ENCODE measurements at places on chromosomes 3 and 15. TPM values are rescaled to one million over a fixed set of nuclear protein-coding genes. Genes with fewer than 3 reads are reported as not detected.
A peak's percentile ranks its signal among the peaks of the same experiment; 100 is the strongest.

The EPHB1 gene
- 0.98 TPM for total RNA-seq

The LRRC2 gene
- total RNA-seq: not detected

The CCDC32 gene
- total RNA-seq: 14.2 TPM

The PLIN1 gene
- total RNA-seq: 0.41 TPM

The SLC22A13 gene
- 0.21 TPM for total RNA-seq

- no peaks in the 10 kb centered on the region for H3K4me1 ChIP-seq
- H3K4me3 ChIP-seq: no peak overlapping the region
- H3K27ac ChIP-seq: no peak overlapping the region
- DNase-seq: peak; percentile 22
- H3K27me3 ChIP-seq: no peaks in the 10 kb centered on the region
- H3K36me3 ChIP-seq: no peaks in the 10 kb centered on the region
Observed at GRCh38 chr15:78315686-78316282, 16.4 kb upstream of the SKIC8 start.

GRCh38 chr15:76298986-76299385, 12.3 kb downstream of the ETFA start:
- H3K27me3 ChIP-seq: no peaks in the 10 kb centered on the region
- no peak for DNase-seq
- no peak overlapping the region for H3K27ac ChIP-seq
- H3K4me3 ChIP-seq: no peak overlapping the region
- H3K4me1 ChIP-seq: peaks cover 11% of the 10 kb centered on the region
- no peaks in the 10 kb centered on the region for H3K36me3 ChIP-seq

GRCh38 chr15:98981851-98982722, 25.5 kb downstream of the PGPEP1L start:
- H3K4me1 ChIP-seq: no peaks in the 10 kb centered on the region
- no peak for DNase-seq
- H3K4me3 ChIP-seq: no peak overlapping the region
- H3K27ac ChIP-seq: no peak overlapping the region
- peaks cover 3% of the 10 kb centered on the region for H3K27me3 ChIP-seq

DNA sequence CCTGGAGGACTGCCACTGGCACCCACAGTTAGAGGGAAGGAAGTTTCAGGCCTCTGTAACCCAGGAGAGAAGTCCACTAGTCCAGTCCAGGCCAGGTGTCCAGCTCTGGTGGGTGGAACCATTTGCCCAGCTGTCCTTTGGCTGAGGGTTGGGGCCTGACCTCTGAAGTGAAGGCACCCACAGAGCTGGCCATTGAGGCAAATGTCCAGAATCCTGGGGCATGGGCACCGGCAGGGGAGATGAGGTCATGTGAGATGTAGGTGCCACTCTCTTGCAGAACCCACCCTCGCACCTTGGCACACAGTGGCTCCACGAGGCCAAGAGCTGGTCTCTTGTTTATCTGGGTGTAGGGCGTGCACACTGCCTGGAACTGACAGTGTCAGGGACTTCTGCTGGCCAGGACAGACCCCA, 162.8 kb downstream of the SMAD6 start:
- no peak for DNase-seq
- peaks cover 26% of the 10 kb centered on the region for H3K27me3 ChIP-seq
- H3K4me3 ChIP-seq: no peak overlapping the region
- H3K36me3 ChIP-seq: no peaks in the 10 kb centered on the region
- no peak overlapping the region for H3K27ac ChIP-seq
- no peaks in the 10 kb centered on the region for H3K4me1 ChIP-seq

DNA sequence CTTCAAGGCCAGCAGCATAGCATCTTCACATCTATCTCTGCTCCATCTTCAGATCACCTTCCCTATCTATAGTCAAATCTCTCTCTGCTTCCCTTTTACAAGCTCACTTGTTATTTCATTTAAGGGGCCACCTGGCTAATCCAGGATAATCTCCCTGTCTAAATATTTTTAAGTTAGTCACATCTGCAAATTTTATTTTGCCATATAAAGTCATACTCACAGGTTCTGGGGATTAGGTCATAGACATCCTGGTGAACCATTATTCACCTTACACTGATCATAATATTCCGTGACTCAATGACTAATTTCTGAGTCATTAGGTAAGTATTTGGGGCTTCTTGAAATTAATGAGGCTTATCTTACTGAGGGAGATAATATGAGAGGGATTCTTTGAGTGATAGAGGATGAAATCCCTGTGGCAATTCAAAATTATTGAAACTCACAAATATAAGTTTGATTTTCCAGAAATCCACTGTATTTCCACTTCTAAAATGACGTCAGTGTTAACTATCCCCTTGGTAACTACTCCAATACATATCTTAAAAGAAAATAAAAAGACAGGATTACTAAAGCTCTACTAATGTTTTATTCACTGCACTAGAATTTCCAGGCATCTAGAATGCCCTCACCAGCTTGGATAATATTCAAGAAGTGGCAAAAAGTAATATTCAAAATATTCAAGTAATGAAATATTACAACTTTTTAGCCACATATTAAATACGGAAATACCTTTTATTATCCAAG, 93.7 kb upstream of the RBMS3 start:
- no peak for DNase-seq
- H3K4me3 ChIP-seq: no peak overlapping the region
- H3K27me3 ChIP-seq: no peaks in the 10 kb centered on the region
- no peaks in the 10 kb centered on the region for H3K36me3 ChIP-seq

DNA sequence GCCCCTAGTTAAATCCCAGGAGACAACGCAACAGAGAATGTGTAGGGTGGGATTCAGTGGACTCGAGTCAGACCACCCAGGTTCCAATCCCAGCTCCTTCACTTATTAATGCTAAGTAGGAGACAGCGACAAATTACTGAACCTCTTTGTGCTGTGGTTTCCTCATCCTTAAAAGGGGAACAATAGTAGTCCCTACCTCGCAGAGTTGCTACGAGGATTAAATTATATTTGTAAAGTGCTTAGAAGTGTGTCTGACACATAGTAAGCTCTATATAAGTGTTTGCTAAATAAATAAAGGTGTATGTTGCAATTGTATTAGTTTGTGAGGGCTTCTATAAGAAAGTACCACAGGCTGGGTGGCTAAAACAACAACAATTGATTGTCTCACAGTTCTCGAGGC, 58.0 kb upstream of the PPARG start:
- DNase-seq: no peak
- no peak overlapping the region for H3K4me3 ChIP-seq
- no peak overlapping the region for H3K27ac ChIP-seq
- no peaks in the 10 kb centered on the region for H3K36me3 ChIP-seq

DNA sequence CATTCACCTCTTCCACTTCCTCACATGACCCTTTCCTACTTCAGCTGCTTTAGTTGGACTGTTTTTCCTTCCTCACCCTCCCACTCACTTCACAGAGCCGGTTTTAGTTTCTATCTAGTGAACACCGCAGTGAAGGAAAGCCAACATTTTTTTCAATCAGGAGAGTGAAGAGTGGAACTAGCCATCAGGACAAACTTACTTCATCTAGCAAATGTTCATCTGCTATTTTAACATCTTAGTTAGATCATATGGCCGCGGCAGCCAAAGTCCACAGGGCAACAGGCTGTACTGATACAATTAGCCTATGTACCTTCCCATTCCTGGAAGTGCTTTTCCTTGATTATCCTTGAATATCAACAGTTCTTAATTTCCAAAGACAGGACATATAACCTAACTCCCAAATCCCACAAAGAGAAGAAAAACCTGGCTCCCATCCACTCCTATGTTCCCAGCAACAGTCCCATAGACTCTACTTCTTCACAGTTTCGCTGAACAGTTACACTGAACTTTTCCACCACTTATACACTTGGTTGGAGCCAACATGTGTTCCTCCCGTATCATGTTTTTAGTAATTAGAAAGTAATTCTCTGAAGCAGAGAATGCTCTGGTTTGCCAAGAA, 456.2 kb upstream of the THBS1 start:
- no peak overlapping the region for H3K27ac ChIP-seq
- no peaks in the 10 kb centered on the region for H3K4me1 ChIP-seq
- no peak overlapping the region for H3K4me3 ChIP-seq

DNA sequence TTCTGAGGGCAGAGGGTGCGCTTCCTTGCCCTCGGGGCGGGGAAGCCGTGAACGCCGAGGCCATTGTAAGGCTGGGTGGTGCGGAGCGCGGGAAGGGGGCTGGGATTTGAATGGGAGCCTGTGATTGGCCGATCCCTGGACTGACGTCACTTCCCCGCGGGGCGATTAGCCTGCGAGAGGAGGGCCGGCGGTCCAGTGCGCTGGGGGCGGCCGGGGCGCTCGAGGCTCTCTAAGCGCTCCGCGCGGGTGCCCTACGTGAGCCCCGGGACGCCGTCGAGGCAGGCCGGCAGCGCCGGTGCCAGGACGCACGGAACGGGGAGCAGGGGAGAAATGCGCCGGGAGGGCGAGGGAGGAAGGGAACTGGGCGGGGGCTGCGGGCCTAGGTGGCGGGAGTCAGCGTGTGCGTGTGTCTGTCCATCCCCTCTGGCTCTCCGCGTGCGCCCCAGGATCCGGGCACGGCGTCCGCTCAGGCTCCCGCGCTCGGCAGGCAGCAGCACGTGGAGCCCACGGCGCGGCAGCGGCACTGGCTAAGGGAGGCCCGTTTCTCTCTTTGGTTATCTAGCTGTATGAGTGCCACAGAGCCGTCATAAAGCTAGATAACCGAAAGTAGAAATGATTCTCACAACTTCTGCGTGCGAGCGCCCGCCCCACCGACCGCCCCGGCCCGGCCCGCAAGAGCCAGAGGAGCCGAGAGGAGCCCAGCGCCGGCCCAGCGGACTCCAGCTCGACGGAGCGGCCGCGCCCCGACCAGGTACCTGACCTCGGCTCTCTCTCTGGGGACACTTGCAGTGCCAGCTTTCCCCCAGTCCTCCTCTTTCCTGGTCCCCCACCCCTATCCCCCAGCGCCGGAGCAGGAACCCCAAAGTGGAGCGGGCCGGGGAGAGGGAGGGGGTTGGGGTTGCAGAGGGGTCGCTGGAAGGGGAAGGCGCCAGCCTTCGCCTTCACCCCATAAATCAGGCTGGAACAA, 33.1 kb upstream of the POLG start:
- peak; percentile 47 for DNase-seq
- H3K27ac ChIP-seq: no peak overlapping the region
- H3K27me3 ChIP-seq: peaks cover 75% of the 10 kb centered on the region
- peaks cover 4% of the 10 kb centered on the region for H3K4me1 ChIP-seq
- no peaks in the 10 kb centered on the region for H3K36me3 ChIP-seq

DNA sequence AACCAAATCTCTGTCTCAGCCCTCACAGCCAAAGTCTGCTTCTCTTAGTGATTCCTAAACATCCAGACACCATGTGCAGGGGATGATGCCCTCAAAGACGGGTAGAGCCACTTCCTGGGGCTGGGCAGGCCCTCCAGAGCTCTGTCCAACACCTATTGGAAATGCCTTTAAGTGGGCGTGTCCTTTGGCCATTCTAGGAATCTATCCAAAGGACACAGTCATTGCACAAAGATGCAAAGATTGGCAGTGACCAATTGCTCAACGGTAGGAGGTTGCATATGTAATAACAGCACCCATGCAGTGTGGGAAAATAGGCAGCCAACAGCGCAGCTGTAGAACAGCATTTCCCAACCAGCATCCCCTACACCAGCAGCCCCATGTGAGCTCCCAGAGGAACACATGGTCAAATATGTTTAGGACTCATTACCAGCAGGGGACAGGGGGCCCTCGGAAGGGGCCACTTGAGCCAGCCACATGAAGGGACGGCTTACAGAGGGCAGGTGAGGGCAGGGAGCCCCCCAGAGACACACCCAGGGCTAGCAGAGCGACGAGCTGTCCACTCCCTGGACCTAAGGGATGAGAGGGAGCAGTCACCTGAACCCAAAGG, 142.8 kb upstream of the IQSEC1 start:
- no peaks in the 10 kb centered on the region for H3K36me3 ChIP-seq
- no peak overlapping the region for H3K4me3 ChIP-seq
- no peak overlapping the region for H3K27ac ChIP-seq
- H3K27me3 ChIP-seq: no peaks in the 10 kb centered on the region
- no peak for DNase-seq

DNA sequence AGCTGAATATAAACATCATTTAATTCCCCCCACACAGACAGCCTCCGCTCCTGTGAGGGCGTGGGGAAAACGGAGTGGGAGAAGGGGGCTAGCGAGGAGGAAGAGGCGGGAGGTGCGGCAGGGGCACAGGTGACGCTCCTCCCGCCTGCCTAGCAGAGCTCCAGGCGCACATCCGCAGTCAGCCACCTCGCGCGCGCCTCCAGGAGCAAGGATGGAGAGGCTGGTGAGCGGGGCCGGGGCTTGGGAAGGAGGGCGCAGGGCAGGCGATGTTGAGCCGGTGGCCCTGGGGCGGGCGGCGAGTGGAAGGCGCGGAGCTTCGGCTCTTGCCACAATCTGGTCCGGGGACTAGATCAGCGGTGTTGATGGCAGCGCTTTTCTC, at the start of gene CD200:
CD200 (plus strand) TSS at position 155 of the 379 bp plus-strand sequence; CDS start at position 212, 57 bp downstream.
- peak within 1 kb of the TSS; percentile 84 for H3K4me3 ChIP-seq
- DNase-seq: peak; percentile 78
- H3K27ac ChIP-seq: peak within 1 kb of the TSS; percentile 93
- no peaks in the 10 kb centered on the region for H3K27me3 ChIP-seq

- DNase-seq: no peak
- no peak overlapping the region for H3K4me3 ChIP-seq
- no peak overlapping the region for H3K27ac ChIP-seq
- H3K27me3 ChIP-seq: peaks cover 15% of the 10 kb centered on the region
- H3K4me1 ChIP-seq: no peaks in the 10 kb centered on the region
Observed at GRCh38 chr3:14632442-14632930, 19.1 kb upstream of the CCDC174 start.

GRCh38 chr15:99310745-99311144, 59.5 kb downstream of the LRRC28 start:
- H3K27ac ChIP-seq: no peak overlapping the region
- DNase-seq: no peak
- no peak overlapping the region for H3K4me3 ChIP-seq
- no peaks in the 10 kb centered on the region for H3K4me1 ChIP-seq
- H3K27me3 ChIP-seq: no peaks in the 10 kb centered on the region

DNA sequence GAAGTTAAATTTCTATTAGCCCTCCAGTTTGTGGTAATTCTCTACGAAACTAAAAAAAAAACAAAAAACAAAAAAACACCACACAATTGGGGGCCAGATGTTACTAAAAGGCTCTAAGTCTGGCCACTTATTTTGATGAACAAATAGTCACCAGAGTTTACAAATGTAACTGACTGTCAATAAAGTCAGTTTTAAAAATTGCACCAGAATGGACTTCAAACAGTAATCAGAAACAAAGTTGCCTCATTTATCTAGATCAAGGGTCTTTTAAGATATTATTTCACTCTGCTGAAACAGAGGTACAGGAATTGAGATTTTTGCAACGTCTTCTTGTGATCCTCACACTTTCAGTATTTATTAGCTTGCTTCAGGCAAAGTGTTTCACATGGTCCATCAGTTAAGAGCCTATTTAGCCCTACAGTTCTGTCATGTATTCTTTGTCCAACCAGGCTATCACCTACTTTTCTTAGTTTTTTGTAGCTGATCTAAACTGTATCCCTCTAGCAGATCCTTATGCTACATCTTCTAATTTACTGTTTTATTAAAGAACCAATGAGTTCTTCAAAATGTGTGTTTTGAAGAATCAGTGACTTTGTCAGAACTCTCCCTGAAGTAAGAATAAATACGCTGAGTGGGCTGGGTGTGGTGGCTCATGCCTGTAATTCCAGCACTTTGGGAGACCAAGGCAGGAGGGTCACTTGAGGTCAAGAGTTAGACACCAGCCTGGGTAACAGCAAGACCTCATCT, 74.7 kb downstream of the ANKRD28 start:
- no peak overlapping the region for H3K4me3 ChIP-seq
- no peaks in the 10 kb centered on the region for H3K27me3 ChIP-seq
- H3K4me1 ChIP-seq: peaks cover 16% of the 10 kb centered on the region
- H3K36me3 ChIP-seq: peaks cover 31% of the 10 kb centered on the region

GRCh38 chr3:38396861-38397260, 50.3 kb downstream of the XYLB start:
- no peaks in the 10 kb centered on the region for H3K4me1 ChIP-seq
- H3K36me3 ChIP-seq: peaks cover 28% of the 10 kb centered on the region
- no peak overlapping the region for H3K4me3 ChIP-seq
- DNase-seq: no peak
- no peak overlapping the region for H3K27ac ChIP-seq

All from activated CD4-positive, alpha-beta T cell treated with anti-CD3 and anti-CD28 coated beads for 36 hours (primary cell).